ENCODE measurements at places on chromosomes 13 and 19.

GRCh38 chr19:48630296-48631063, 6.7 kb downstream of the DBP start:
- no peak for DNase-seq

GRCh38 chr19:34131100-34131499, 41.2 kb upstream of the LSM14A start:
- DNase-seq, result no peak

DNA sequence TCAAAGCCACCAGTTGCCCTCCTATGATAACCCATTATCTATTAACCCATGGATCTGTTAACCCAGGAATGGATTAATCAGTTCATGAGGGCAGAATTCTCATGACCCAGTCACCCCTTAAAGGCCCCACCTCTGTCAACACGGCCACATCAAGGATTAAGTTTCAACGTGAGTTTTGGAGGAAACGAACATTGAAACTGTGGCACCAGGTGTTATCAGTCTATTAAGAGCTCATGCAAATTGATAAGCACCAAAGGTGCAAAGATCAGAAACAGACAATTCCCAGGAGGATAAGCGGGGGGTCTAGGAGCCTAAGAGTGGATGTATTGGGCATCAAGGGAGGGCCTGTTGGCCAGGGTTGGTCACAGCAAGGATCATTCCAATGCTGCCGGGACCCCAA, 19.9 kb upstream of the ELAVL1 start:
- no peak for DNase-seq

- DNase-seq, result no peak
These were observed 114.7 kb upstream of the MCF2L start for GRCh38 chr13:112854321-112854720.

- no peak for DNase-seq
These were observed 838 bp upstream of the SNRNP70 start for GRCh38 chr19:49084206-49085019.

- DNase-seq, result no peak
These were observed 104.9 kb downstream of the CACNA1A start for GRCh38 chr19:13401388-13401787.

DNA sequence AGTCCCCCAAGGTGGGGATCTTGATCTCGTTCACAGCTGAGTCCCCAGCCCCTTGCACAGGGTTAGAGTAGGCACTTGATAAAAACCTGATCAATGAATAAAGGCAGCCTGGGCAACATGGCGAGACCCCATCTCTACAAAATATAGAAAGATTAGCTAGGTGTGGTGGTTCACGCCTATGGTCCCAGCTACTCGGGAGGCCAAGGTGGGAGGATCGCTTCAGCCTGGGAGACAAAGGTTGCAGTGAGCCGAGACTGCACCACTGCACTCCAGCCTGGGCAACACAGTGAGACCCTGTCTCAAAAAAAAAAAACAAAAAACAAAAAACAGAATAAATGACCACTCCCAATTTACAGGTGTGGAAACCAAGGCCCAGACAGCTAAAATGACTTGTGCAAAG, 4.8 kb downstream of the YIF1B start:
- no peak for DNase-seq

DNA sequence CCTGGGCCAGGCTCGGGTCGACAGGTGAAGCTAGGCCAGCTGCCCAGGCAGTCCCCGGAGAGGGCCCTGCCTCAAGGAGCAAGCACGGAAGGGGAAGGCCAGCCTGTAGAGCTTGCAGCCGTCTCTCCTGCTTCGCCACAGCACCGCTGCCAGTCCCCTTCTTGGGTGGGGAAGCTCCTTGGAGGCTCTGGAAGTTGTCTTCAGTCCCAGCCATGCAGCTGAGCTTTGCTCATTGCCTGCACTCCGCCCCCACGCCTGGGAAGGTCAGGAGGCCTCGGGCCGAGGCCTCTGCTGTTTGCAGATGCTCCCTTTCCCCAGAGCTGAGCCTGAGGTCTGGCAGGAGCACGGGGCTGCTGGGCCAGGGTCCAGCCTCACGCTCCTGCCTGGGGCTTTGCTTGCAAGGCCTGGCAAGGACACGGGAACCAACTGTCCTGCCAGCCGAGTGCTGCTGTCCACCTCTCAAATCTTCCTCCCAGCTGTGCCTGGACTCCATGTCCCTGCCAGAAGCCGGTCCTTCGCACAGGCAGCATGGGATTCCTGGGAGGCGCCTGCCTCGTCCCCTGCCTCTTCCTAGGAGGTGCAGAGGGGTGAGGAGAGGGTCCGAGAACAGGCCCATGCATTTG, 13.3 kb downstream of the PLEKHF1 start:
- DNase-seq, result no peak

DNA sequence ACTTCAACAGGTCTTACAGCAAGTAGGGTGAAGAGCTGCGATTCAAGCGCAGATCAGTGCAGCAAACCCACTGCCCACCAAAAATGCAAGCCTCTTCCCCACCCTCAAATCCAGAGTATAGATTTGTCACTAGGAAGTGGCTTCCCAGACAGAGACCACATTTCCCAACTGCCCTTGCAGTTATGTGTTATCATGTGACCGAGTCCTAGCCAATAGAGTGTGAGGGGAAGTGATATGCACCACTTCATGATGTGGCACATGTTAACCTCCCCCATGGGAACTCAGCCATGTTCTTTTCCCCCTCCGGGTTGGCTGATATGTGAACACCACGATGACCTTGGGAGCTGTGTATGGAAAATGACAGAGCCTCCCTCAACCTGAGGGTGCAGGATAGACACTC, 50.8 kb downstream of the MBD3L2B start:
- no peak for DNase-seq

DNA sequence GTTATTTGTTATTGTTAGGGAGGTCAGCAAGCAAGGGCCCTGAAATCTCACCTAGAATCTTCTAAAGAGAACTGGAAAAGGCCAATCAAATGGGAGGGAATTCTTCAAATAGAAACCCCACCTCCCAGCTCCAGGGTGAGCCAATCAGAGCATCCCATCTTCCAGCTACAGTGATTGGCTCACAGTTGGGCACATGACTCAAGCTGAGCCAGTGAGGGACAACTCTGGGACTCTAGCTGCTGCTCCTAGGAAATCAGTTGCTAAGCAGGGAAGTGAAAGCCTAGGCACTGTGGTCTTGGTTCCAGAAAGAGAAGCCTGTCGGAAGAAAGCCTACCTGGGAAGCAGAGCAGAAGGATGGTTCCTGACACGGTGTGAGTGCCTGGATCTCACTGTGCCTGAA, 13.4 kb downstream of the TM6SF2 start:
- no peak for DNase-seq

- DNase-seq, result no peak
These were observed at the start of gene CACNG7 for GRCh38 chr19:53908935-53909415. Gene CACNG7, plus strand, starts transcription at chr19:53909278. Its CDS starts 3,554 bp downstream, at chr19:53912832.

DNA sequence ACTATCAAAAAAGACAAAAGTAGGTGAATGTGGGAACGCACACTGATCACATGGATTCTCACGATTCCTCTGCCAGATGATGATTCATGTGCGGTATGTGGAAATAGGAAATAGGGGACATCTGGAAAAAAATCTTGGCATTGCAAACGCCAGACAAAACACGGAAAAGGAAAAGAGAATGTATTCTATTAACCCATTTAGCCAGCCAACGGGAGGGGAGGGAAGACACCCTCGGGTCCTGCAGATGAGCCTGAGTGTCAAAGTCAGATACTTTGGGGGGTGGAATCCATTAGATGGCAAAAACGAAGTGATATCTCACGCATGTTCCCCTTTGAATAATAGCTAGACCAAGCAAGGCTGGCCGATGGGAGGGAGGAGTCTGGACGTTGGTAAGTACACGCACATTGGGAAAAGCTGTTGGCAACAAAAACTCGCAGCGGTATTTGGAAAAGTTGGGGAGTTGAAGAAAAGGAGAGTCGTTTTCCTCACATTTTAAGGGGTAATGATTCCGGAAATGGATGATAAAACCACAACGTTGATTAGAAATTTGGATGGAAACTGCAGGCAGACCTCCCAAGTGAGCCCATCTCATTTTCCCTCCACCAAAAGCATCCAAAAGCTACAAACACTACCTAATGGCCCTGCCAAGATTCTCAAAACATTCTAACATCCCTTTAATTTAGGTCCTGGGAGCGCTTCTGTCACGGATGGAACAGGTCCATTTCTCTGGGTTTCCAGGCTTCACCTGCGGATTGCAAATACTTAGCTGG, 73.6 kb downstream of the COL4A1 start:
- no peak for DNase-seq

DNA sequence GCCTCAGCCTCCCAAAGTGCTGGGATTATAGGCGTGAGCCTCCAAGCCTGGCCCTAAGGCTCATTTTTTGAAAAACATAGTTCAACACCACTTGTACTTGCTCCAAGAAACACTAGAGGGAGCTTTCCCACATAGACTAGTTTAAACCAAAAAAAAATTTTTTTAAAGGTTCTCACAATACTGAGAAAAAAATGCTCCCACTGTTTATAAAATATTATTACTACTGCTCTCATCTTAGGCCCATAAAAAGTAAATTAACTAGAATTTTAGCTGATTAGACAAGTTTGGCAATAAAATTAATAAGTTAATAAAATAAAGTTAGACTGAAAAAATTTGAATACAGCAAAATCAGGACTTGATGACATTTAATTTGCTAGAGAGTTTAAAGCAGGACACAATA, 109.5 kb downstream of the TBC1D4 start:
- no peak for DNase-seq

- no peak for DNase-seq
These were observed 311.6 kb downstream of the KCNRG start for GRCh38 chr13:50326811-50327210.

DNA sequence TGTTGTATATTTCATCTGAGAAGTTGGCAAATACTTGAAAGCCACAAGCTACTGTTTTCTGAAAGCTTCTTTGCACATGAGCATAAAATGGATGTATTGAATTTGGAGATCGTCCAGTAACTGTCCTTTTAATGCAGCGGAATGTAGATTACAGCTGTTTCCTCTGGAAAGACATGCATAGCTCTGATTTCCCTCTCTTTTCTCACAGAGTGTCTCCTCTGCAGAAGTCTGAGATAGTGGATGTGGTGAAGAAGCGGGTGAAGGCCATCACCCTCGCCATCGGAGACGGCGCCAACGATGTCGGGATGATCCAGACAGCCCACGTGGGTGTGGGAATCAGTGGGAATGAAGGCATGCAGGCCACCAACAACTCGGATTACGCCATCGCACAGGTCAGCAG, 283.0 kb downstream of the SHISA2 start:
- DNase-seq, result no peak

- DNase-seq, result no peak
These were observed 30.7 kb downstream of the MIPEP start for GRCh38 chr13:23858546-23858945.

DNA sequence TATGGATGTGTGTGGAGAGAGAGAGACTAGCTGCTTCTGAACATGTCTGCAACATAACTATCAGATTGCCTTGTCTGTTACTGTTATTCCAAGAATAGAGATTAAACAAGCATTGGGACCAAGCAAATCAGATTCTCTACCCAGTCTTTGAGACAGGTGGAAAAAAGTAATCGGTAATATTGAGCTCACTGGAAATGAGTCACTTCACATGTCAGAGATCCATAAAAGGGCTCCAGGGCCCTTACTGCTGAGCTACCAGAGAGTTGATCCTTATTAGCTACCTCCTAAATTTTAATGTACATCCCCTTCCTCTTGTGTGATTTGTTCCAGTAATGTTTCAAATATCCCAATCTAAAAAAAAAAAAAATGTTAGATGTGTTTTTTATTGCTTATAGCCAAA, 2118.0 kb downstream of the PCDH9 start:
- DNase-seq, result no peak

DNA sequence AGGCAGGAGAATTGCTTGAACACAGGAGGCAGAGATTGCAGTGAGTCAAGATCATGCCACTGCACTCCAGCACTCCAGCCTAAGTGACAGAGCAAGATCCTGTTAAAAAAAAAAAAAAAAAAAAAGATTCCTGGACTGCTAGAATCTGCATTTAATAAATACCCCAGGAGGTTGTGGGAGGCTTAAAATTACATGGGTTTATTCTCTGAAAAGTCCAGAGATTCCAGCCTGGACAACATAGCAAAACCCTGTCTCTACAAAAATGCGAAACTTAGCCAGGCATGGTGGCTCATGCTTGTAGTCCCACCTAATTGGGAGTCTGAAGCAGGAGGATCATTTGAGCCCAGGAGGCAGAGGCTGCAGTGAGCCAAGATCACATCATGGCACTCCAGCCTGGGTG, 9.5 kb upstream of the SLC1A5 start:
- no peak for DNase-seq

DNA sequence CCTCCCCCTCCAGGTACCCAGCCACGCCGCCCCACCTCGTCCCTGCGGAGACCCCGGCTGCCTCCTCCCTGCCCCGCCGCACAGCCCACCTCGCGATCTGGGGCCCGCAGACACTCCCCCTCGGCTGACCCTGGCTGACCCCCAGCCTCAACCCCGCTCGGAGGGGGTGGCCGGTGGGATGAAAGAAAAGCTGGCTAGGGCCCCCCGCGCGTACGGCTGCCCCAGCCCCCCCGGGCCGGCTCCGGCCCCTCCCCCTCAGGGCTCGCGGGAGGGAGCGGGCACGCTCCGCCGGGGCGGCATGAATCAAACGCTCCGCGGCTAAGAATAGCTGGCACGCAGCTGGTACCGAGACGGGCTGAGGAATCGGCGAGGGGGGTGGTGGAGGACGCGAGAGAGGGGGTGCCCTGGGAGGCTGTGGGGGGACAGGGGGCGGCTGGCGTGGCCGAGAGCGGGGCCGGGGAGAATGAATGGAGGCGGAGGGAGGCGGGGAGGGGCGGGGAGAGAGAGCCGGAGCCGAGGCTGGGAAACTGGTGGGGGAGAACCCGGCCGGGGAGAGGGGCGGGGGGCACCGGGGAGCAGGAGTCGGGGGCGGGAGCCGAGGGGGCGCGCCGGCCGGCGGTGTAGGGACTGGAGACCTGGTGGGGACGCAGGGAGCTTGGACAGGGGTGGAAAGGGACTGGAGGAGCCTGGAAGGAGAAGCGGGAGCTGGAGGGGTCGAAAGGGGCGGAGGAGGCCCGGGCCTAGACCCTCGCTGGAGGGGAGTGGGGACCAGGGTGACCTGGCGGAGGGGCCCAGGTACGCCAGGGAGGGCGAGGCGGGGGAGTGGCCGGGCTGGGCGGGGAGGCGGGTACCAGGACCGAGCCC, 1.1 kb downstream of the SHANK1 start:
- no peak for DNase-seq

DNA sequence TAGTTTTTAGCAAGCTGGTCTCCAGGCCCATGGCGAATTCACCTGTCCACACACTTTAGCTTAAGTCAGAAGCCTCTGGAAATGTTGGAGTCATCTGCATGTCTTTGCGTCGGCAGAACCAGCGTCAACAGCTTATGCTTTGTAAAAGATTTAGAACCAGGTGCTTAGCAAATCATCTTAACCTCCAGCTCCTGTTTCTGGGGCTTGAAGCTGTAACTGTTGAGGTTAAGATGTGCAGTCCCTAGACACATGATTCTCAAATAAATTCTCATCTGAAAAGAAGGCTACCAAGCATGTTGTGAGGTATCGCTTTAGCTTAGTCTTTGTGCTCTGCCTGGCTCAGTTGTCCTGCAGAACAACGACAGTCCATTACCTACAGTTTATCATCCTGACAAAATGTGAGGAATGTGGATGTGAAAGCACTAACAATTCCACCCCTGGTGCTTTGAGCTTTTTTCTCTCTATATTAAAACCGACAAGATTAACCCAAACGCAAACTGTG, 4.4 kb downstream of the EFNB2 start:
- DNase-seq, result no peak
